ENCODE measurements at places on chromosomes 3 and 15.

GRCh38 chr3:170056710-170057454 is 19.1 kb downstream of the GPR160 start:
- DNase-seq, result no peak

- no peak for DNase-seq
These were observed 281.8 kb upstream of the TGFBR2 start for GRCh38 chr3:30324587-30324986.

- DNase-seq, result no peak
These were observed 40.3 kb downstream of the POLR2M start for GRCh38 chr15:57746786-57747185.

DNA sequence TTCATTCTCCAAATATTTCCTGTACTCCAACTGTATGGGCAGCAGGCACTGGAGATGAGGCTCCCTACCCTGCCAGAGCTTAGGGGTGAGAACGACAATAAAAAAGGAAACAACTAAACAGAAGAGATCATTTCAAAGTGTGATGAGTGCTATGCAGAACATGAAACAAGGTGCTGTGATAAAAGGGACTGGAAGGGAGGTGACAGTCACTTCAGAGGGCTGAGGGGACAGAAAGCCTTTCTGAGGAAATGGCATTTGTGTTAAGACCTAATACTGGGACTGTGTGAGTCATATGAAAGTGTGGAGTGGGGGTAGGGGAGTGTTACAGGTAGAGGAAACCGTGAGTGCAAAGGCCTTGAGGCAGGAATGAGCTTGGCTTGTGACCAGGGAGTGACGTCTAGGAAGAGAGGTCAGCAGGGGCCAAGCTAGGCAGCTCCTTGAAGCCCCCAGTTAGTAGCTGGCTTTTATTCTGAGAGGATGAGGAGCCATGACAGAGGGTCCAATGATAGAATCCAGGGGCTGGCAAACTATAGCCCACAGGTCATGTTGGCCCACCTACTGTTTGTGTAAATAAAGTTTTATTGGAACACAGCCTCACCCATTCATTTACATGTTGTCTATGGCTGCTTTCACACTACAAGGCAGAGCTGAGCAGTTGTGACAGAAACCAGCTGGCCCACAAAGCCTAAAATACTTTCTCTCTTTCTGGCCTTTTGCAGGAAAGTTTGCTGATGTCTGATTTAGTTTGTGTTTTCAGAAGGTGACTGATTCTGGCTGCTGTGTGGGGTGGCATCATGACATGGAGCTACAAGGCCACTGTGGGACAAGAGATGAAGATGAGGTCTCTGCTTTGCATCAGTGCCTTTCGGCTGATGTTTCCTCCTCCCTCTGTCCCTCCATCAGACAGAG is 56.6 kb downstream of the LSM3 start:
- no peak for DNase-seq

DNA sequence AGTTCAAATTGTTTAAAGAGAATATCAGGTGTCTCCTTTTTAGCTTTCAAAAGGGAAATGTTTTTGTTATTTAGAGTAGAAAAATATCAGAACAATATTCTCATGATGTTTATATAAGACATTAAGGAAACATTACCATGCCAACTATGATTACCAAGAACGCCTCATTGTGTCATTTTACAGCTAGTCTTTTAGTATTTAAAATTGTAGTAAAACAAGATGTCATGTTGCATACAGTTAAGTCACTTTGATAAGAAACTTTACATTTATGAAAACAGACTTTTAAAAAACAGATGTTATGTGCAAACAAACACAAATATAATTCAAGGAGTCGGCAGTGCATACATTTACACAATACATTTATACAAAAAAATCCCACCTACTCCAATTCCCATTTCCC is 4.4 kb downstream of the PLSCR4 start:
- no peak for DNase-seq

GRCh38 chr3:70738291-70738681 is 425.8 kb upstream of the MDFIC2 start:
- DNase-seq, result no peak

DNA sequence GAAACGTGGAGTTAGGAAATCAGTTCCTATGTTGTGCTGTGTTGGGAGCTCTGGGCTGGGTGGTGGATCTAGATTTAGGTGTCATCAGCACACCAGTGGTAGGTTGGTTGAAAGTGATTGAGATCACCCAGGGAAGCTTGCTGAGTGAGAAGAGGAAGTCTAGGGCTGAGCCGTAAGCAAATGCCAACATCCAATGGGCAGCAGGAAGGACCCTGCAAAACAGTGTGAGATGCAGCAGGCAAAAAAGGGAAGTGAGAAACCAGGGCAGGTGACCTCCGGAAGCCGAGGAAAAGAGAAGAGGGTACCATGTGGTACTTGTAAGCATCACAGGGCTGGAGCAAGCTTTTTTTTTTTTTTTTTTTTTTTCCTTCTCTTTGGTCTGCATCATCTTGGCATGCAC is 15.9 kb upstream of the COPG1 start:
- no peak for DNase-seq

DNA sequence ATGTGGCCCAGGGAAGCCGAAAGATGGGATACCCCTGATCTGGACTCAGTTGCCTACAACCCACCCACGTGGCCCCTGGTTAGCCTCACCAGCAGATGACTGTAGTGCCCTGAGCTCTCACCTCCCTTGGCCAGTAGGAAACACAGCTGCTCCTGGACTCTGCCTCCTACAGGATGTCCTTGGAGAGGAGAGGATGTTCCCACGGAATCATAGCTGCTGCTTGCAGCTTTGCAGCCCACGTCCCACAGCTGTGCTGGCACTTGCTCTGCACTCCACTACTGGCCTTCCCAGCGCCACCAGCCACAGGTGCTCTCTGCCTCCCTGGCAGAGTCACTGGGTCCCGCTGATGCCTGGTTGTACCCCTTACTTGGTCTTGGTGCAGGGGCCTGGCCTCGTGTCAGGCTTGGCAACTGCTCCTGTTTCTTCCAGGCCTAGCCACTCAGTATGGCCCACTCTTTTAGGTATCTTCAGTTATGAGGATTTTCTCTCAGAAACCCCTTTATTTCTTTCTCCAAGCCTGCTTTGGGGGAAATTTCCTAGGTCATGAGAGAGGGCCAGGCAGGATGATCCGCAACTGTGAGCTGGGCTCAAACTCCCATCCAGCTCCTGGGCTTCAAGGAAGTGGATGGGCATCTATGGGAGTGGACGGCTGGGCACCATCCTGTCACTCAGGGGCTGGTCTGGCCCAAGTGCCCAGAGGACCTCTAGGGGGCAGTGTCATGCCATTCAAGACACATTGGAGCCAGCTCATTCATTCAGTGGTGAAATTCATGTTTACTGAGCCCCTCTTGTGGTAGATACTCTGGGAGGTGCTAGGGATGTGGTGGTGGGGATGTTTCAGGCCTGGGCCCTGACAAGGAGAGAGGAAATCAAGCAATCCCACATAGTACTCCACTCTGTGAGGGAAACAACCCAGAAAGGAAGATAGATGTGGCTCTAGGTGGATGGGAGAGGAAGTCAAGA is 16.2 kb upstream of the VILL start:
- peak; percentile 77 for DNase-seq

GRCh38 chr3:13139471-13140065 is 66.3 kb upstream of the IQSEC1 start:
- DNase-seq, result no peak

GRCh38 chr15:41505776-41506175 is 7.9 kb downstream of the LTK start:
- no peak for DNase-seq

DNA sequence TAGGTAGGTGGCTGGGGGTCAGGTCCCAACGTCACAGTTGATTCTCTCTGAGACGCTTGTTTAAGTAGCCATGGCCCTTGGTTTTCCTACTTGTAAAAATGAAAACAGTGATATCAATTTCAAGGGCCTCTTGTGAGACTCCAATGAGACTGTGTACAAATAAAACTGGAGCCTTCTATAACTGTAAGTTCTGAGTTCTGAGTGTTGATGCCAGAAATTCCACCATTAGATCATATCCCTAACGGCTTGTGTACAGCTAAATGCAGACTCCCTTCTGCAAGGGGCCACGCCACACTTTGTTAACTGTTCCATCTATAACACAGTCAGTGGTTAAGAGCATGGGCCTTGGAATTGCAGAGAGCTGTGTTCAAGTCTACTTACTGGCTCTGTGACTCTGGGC is 267.3 kb downstream of the TLE3 start:
- DNase-seq, result no peak
